Stimulated activated CD4-positive, alpha-beta T cell treated with anti-CD3 and anti-CD28 coated beads, Interleukin-2, amount 100 ng/mL, for 24 hours (primary cell): ENCODE measurements at places on chromosomes 5 and 9.
A peak's percentile ranks its signal among the peaks of the same experiment; 100 is the strongest.

DNA sequence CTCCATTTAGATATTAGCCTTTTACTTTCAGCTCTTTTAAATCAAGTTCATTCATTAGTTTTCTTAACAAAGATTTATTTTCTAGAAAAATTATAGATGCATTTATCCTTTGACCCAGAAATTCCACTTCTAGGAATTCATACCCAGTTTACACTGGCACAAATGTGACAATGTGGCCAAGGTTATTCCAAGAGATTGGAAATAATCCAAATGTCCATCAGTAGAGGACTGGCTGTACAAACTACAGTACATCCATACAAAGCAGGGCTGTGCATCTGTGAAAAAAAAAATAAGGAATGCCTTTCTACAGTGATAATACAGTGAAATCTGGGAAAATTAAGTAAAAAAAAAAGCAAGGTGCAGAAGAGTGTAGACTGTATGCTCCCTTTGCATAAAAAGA, 149.2 kb downstream of the GABBR2 start:
- no peak for DNase-seq

DNA sequence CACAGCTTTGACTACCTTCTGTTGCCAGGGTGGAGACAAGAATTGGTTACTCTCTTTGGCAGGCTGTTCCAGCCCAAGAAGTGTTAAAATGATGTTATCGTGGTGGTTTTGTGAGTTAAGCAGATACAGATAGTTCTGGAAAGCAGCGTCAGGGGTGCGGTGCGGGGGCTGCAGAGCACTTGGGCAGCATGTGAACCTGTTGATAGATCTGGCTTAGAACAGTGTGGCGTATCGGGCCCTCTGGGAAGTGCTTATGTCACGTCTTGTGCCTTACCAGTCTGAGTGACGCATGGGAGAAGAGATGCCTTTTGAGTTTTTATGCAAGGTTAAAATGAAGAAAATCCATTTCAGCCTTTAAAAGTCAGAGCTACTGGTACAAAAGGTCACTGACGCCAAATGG, 152.5 kb downstream of the PRKACG start:
- no peak for DNase-seq

- peak; percentile 59 for DNase-seq
These were observed 104.0 kb upstream of the ZNF366 start for GRCh38 chr5:72611118-72611730.

GRCh38 chr9:72524820-72525540, 3.6 kb downstream of the TMC1 start:
- peak; percentile 42 for DNase-seq

DNA sequence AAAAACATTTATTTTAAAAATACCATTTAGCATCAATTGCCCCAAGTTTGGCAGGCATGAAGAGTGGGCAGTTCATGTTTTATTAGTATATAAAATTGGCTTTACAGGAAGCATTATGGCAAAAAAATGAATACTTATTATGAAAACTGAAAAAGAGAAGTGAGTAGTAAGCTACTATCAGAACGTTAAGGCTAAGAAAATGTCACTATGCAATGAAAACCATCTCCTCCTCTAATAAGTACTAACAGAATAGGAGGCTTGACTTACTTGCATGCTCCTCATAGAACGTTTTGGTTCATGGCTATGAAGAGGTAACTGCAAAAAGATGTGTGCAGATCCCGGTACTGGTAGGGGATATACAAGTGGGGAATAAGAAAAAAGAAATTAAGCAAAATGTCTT, 23.6 kb downstream of the TICAM2 start:
- DNase-seq = no peak

- DNase-seq = no peak
These were observed 21.6 kb upstream of the GLDC start for GRCh38 chr9:6667080-6667479.

- no peak for DNase-seq
These were observed 37.4 kb downstream of the UBQLN1 start for GRCh38 chr9:83670381-83670780.

DNA sequence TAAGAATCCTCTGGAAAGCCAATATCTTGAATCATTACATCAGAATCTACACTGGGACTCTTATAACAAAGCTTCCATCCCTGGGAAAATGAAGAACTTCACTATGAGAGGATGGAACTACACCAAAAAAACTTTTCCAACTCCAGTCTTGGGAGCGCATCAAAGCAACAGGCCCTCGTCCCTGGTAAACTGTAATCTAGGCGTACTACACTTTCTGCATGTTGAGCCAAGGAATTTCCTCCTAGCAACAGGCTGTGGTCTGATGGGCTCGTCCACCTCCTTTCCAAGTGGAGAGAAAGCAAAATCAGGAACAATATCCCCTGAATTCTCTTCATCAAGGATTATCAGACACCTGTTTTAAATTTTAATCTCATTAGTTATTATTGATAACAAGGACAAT, 94.1 kb downstream of the NFIB start:
- no peak for DNase-seq

- no peak for DNase-seq
These were observed 8.0 kb downstream of the CCNG1 start for GRCh38 chr5:163445345-163445744.

DNA sequence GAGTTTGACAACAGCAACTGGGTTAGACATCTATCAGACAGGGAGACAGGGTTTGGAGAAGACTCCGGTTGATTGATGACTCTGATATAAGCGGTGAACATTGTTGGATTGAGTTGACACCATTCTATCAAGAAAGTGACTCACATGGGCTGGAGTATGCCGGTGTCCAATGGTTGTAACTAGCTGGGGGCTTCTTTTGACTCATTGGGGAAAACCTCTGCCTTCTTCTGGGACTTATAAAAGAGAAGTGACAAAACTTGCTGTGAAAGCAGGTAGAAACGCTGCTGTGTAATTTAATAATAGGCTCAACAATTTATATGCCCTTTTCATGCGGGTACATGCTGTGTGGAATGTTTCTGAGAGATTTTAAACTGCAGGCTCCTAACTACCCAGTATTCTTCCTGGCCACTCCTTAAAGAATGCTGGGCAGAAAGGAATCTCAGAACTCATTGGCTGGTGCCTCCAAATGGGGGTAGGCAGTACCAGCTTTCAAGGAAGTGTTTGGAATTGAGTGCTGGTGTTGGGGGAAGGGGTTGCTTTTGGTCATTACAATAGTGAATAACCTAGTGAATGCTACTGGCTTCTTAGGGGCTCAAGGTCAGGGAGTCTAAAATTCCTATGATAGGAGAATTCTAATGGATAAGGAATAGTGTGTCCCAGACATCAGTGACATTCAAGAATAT, 43.9 kb downstream of the FYB1 start:
- peak; percentile 43 for DNase-seq

- DNase-seq = no peak
These were observed 299.7 kb downstream of the NPR3 start for GRCh38 chr5:33010846-33011245.

DNA sequence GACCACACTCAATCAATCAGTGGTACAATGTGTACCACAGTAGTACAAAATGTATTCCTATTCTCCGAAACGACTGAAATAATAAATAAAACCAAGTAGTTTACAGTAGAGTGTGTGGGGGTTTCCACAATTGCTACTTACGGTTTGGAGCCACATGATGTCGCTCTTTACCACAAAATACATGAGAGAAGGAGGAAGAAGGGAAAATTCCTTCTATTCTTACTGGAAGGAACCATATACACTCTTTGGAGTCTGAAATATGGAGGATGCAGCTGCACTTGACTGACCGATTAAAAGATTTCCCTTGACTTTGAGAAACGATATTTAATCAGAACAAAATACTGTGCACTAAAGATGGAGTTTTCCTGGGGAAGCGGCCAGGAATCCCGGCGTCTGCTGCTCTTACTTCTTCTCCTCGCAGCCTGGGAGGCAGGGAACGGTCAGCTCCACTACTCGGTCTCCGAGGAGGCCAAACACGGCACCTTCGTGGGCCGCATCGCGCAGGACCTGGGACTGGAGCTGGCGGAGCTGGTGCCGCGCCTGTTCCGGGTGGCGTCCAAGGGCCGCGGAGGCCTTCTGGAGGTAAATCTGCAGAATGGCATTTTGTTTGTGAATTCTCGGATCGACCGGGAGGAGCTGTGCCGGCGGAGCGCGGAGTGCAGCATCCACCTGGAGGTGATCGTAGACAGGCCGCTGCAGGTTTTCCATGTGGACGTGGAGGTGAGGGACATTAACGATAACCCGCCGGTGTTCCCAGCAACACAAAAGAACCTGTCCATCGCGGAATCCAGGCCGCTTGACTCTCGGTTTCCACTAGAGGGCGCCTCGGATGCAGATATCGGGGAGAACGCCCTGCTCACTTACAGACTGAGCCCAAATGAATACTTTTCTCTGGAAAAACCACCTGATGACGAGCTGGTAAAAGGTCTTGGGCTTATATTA, at the start of gene PCDHA4:
Gene PCDHA4, plus strand, starts transcription at position 235 of the 942 bp plus-strand sequence.
- peak; percentile 39 for DNase-seq

DNA sequence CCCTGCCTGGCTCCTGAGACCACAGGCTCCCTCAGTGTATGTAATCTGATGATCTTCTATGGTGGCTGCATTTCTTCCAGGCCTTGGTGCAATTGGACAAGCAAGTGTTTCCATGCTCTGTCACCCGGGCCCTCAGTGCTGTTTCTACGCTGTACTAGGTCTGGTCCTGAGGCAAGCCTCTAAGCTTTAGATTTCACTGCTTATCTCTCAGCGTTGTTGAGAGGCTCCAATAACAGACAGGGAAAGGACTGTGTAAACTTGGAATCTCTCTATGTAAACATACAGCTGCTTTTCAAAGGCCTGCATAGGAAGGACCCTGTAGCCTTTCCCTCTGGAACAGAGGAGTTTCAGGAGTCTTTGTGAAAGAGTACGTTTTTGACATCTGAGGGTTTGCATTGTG, 38.6 kb upstream of the NFIB start:
- DNase-seq = no peak

DNA sequence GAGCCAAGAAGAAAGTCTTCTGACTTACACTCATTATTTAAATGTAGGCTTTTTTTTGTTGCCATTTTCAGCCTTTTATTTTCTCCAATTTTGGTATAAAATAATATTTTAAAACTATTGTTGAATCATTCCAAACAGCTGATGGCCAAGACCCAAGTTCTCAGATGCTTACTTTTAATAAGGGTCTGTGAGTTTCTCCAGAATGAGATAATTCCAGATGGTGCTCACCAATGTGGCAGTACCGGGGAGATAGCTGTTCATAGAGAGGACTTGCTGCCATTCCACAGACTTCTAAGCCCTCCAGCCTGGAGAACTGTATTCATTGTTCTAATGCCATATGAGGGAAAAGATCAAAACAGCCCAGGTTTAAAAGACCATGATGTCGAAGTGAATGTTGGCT, 5.3 kb upstream of the C1QTNF2 start:
- DNase-seq = no peak

DNA sequence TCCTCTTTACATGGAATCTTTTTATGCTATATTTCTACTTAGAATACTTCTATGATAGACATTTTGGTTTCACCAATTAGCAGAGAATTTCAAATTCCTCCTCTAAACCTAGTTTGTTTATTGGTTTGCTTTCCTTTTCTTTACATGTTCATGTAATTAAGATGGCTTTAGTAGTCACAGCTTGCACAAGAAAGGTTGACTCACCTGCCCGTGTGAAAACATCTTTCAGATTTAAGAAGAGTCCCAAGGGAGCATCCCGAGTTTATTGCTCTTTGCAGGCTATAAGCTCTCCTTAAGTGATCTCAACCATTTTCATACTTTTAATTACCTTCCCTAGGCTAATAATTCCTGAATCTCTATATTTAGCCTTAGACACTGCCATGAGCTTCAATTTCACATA, 28.9 kb downstream of the TYRP1 start:
- DNase-seq = no peak

DNA sequence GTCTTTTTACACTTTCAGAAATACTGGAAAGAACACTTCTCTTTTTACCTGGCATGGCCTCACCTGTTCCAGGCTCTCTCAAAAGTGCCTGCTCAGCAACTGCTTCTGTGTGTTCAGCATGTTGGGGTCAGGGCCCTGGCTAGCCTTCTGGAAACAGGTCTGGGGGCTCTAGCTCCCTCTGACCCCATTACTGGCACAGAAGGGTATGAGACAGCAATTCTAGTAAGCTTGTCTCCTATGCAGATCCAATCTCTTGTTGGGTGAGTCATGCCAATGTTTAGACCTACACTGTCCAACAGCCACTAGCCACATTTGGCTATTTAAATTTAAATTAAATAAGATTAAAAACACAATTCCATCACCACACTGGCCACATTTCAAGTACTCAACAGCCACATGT, 80.8 kb downstream of the MAPKAP1 start:
- no peak for DNase-seq

- peak; percentile 46 for DNase-seq
These were observed 67.1 kb downstream of the KLF4 start for GRCh38 chr9:107422189-107423185.

- no peak for DNase-seq
These were observed 36.8 kb upstream of the SHOC1 start for GRCh38 chr9:111831371-111832108.

- no peak for DNase-seq
These were observed 11.5 kb downstream of the PDLIM4 start for GRCh38 chr5:132268769-132269551.

DNA sequence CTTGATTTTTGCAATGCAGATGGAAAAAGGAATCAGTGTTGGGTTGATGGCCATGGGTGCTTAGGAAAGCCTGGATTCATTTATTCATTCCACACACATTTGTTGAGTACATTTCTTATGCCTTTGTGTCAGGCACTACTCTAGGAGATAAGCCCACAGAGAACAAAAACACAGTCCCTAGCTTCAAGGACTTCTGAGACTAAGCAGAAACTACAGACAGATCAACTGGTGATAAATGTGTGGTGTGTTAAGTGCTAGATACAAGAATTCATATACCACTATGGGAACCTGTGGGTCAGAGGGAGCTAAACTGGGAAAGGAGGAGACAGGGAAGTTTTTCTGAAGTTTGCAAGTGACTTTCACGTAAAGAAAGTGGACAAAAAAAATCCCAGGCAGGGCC, 119.9 kb downstream of the CEMIP2 start:
- DNase-seq = no peak

DNA sequence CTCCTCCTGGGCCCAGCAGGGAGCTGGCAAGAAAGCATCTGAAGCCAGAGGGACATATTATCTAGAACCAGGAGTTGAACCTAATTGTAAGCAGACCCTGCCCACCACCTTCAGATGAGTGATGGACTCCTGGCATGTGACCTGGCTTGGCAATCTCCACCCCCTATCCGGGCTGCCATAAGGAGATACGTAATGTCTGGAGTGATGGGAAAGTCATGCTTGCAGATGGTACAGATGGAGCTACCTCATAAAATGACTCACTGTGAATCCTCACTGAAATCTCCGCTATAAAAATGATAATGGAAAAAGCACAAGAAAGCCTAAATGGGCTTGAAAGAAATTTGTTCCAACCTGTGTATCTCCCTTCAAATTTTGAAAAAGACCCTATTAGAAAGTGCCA, 157.5 kb downstream of the DMRT2 start:
- no peak for DNase-seq

DNA sequence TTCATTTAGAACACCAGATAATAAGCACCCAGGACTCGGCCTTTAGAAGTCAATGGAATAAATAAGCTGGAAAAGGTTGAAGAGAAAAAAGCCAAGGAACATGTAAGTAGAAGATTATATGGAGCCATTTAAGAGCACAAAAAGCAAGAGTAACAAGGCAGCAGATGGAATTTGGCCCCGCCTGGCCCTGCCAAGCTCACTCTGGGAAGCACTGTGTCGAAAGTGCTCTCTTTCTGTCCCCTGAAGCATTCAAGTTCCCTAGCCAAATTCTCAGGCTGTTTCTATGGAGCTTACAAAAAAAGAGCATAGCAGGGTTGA, 73.0 kb upstream of the GPR151 start:
- no peak for DNase-seq
